Tibial nerve (tissue), 4 donors: ENCODE measurements at places on chromosomes 11 and 22. TPM values are rescaled to one million over a fixed set of nuclear protein-coding genes. Genes with fewer than 3 reads are reported as not detected.

The PNPLA5 gene
- not detected for total RNA-seq

DNA sequence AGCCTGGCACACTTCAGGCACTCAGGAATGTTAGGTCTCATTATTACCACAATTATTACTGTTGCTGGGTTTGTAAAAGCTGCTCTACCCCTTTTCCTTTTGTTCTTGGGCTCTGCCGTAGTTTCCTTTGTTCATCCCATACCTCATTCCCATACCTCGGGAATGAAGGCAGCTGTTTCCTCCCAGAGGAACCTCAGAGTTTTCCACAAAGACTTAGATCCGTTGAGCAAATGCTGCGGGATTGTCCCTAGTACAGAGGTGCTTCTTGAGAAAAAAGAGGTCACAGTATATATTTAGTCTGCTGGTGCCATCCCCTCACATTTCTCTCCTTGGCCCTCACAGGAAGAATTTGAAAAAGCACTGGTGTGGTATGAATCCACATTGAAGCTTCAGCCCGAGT, 134.7 kb downstream of the TTC17 start:
- DNase-seq: no peak
- H3K27me3 ChIP-seq: no peaks in the 10 kb centered on the region
- H3K4me3 ChIP-seq: no peak overlapping the region
- H3K27ac ChIP-seq: no peak overlapping the region

GRCh38 chr11:67354075-67355022, 1.0 kb upstream of the POLD4 start:
- H3K4me1 ChIP-seq: peaks cover 73% of the 10 kb centered on the region
- no peak for DNase-seq
- no peaks in the 10 kb centered on the region for H3K27me3 ChIP-seq
- no peaks in the 10 kb centered on the region for H3K36me3 ChIP-seq

- no peaks in the 10 kb centered on the region for H3K4me1 ChIP-seq
- H3K36me3 ChIP-seq: no peaks in the 10 kb centered on the region
- DNase-seq: no peak
- H3K27ac ChIP-seq: no peak overlapping the region
Observed at GRCh38 chr22:19710769-19711106, 3.6 kb upstream of the SEPTIN5 start.

DNA sequence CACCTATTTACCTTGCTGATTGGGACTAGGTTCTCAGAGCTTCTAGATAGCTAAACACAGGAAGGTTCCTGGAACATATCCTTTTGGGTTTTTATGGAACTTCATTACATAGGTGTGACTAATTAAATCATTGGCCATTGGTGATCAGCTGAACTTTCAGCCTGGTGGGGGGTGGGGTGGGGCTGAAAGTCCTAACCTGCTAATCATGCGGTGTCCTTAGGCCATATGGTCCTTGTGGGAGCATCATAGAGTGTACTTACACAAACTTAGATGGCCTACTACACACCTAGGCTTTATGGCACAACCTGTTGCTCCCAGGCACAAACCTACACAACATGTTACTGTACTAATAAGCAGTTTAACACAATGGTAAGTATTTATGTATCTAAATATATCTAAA, 8.6 kb upstream of the SELENOH start:
- H3K27me3 ChIP-seq: no peaks in the 10 kb centered on the region
- H3K36me3 ChIP-seq: peaks cover 11% of the 10 kb centered on the region
- H3K4me3 ChIP-seq: no peak overlapping the region
- no peak for DNase-seq

DNA sequence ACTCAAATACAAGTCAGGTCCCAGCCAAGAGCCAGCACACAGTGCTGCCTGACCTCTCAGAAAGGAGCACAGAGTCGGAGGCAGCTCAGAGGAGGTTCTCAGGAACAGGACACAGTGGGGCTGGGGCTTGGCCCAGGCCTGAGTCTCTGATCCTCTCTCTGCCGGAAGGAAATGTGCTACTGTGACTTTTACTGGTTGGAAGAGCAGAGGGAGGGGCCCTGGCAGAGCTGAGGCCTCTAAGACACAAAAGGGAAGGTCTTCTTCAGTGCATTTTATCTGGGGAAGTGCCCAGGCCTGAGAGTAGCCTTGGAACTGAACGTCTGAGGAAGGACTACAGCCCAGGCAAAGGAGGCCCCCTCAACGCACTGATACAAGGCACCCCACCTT, 16.2 kb upstream of the CASTOR1 start:
- H3K27ac ChIP-seq: peak overlapping the region; percentile 23
- no peaks in the 10 kb centered on the region for H3K27me3 ChIP-seq
- H3K4me1 ChIP-seq: peaks cover 97% of the 10 kb centered on the region
- peak; percentile 67 for DNase-seq

DNA sequence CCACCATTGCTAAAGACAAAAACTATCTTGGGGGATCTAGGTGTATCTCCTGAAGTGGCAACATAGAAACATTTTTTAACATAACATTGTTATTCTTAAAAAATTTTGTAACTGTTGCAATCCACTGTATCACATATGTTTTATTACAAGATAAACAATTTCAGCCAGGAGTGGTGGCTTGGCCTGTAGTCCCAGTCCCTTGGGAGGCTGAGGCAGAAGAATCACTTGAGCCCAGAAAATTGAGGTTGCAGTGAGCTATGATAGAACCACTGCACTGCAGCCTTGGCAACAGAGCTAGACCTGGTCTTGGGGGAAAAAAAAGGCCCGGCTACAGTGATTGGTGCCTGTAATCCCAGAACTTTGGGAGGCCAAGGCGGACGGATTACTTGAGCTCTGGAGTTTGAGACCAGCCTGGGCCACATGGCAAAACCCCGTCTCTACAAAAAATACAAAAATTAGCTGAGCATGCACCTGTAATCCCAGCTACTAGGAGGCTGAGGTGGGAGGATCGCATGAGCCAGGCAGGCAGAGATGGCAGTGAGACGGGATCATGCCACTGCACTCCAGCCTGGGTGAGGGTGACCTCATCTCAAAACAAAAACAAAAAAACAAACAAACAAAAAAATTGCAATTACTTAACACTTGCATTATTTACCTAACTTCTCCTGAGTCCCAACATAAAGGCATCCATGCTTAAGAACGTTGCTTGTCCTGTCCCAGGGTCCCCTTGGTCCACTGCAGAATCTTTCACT, 1.5 kb upstream of the DEPDC5 start:
- H3K27ac ChIP-seq: no peak overlapping the region
- H3K4me3 ChIP-seq: no peak overlapping the region
- no peak for DNase-seq
- no peaks in the 10 kb centered on the region for H3K27me3 ChIP-seq
- H3K36me3 ChIP-seq: no peaks in the 10 kb centered on the region
- peaks cover 32% of the 10 kb centered on the region for H3K4me1 ChIP-seq
